ENCODE measurements at places on chromosomes 2 and 18. TPM values are rescaled to one million over a fixed set of nuclear protein-coding genes. Genes with fewer than 3 reads are reported as not detected.

The SPDYA gene
- 2.0 TPM for total RNA-seq

The ERICH2 gene
- not detected for total RNA-seq

The ADAM17 gene
- total RNA-seq: 51.7 TPM

The RUFY4 gene
- total RNA-seq: 0.42 TPM

The BCL11A gene
- 0.64 TPM for total RNA-seq

The COL3A1 gene
- 351 TPM for total RNA-seq

The DSG4 gene
- not detected for total RNA-seq

The UNC80 gene
- not detected for total RNA-seq

The CHRND gene
- not detected for total RNA-seq

The LBX2 gene
- 2.6 TPM for total RNA-seq

The SRSF7 gene
- total RNA-seq: 151 TPM

The TUBA4B gene
- total RNA-seq: not detected

The IRS1 gene
- 17.0 TPM for total RNA-seq

The M1AP gene
- 0.32 TPM for total RNA-seq

The ANKRD62 gene
- total RNA-seq: not detected

All from mesenteric fat pad (tissue), 1 donor.